ENCODE measurements at places on chromosomes 16 and 17.

- no peak for DNase-seq
Observed at GRCh38 chr16:73151941-73152340, 104.0 kb upstream of the ZFHX3 start.

DNA sequence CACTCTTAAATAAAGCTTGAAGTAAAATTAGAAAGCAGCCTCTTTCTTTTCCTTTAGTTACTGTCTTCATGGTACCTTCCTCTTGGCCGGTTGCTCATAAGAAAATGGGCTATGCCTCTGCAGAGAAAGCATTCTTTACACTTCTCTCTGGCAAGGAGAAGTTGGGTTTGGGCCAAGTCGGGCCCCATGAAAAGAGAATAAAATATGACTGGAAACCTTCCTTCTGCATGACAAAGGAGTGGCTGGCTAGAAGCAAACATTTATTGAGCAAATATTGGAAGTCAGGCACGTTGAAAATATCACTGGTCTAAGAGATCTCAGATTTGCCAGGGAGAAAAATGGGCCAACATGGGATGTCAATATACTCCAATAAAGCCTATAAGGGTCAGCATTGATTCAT lies 126.1 kb downstream of the CA10 start:
- DNase-seq, result no peak

DNA sequence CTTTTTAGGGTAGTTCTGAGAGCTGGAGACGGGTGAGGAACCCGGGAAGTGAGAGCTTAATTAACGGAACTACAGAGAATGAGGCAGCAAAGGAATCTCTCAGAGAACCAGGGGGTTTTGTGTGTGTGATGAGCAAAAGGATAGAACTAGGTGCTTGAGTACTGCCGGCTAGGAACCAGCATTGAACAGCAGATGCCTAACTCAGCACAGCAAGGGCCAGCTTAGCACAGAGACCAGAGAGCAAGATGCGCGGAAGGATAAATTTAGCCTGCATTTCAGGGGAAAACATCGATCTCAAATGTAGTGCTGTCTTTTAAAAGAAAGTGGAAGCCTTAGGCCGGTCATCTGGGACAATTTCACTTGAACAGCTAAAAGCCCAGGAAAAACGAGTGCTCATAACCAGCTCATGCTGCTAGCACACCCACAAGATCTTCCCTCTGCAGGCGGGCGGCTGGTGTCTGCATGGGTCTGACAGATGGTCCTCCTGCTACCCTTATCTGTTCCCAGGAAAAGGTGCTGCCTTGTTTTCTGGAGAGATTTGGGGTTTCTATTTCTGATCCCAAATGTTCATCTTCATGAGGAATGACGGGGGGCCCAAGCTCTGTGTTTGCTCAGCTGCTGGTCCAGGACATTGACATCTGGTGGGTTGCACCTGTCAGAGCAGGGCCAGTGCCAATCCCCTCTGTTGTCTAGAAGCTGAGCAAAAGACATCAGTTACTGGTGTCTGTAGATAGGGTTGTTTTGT lies 103.9 kb downstream of the SOCS1 start:
- DNase-seq, result no peak

GRCh38 chr16:81431554-81432353 lies 12.9 kb upstream of the CMIP start:
- DNase-seq, result no peak

DNA sequence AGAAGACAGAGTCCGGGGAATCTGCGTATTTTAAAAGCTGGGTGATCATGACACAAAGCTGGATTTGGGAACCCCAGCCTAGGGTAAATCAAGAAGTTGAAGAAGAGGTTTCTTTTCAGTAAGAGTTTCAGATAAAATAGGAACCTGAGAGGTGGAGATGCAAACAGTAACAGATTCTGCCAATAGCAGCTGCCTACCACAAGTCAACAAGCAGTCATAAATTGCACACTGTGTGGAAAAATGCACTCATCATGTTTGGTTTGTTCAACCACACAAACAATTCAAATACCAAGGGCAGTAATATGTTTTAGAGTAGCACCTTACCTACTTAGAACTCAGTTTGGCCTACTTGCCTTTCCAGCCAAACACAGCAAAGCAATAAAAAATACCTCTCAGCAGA lies 14.0 kb downstream of the MYO1D start:
- DNase-seq, result no peak

DNA sequence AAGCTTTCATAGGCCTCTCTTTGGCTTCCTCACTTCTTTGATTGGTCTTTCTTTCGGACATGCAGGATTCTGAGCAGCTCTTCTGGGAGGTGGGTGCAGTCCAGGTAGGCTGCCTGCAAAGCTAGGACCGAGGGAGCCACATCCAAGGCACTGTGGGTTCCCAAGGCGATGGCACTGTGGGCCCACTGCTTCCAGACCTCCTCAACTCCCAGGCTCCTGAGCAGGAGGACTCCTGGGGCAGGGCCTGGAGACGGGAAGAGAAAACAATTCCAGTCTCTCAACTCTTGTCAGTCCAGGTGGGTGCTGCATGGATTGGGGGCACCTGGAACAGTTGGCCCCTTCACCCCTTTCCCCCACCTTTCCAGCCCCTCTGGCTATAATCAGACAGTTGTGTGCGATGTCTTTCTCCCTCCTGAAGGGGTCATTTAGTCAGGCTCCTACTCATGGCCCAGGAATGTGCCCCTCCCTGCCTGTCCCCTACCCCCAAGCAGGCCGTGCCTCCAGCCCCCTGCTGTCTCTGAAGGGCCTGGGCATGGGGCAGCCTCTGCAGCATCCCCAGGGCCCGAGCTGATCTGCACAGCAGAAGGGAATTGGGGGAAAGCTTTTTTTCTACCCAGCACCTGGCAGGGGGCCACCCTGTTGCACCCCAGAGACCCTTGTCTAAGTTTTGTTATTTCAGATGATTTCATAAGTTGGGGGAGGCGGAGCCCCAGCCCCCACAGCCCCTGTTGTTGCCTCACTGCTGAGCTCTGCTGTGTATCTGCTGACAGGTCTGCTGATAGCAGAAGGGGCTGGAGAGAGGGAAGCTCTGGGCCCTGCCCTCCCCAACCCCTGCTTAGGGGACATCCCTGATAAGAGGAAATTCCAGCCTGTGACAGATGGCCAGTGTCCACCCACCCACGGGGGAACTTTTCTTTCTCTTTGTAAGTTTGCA lies 330.3 kb downstream of the SEC14L1 start:
- DNase-seq, result no peak

DNA sequence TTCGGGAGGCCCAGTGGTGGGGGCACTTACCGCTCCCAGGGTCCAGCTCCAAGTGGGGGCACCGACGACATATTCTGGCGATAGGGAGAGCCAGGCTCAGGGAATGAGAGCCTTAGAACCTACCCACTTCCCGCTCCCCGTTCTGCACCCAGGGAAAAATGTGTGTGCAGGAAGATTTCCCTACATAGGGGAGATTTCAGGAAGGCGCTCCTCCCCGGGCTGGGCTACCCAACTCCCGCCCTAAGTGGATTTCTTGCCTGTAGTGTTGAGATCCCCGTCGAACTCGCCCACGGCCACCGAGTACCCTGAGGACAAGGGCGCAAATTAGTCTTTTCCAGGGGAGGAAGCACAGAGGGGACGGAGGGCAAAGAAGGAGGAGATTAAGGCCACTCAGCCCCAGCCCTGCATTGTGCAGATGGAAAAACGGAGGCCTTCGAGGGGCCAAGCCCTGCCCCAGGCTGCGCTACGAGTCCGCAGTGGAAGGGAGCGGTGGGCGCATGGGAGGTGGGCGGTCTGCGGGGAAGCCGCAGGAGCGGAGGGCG lies 5.1 kb downstream of the ITGA2B start:
- DNase-seq, result no peak

- DNase-seq, result no peak
Observed at GRCh38 chr17:27343977-27344607, 50.2 kb downstream of the WSB1 start.

- DNase-seq, result no peak
Observed at GRCh38 chr17:6366221-6366666, 68.7 kb downstream of the AIPL1 start.

DNA sequence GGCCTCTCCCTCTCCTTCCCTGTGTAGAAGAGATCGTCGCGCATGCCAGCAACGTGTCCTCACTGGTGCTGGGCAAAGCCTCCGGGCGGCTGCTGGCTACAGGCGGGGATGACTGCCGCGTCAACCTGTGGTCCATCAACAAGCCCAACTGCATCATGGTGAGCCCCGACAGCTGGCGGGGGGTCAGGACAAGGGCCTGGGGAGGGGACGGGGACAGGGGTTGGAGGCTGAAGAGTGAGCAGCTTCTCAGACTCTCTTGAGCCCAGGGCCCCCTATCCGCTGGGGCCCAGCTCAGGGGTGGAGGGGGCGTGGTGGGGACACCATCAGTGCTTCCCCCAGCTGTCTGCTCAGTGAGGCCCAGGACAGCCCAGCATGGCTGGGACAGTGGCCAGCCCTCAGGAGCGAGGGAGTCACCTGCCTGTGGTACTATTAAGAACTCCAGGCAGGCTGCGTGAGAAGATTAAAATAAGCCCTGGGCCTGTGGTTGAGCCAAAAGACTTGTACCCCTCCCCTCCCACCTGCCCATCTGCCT lies 6.2 kb downstream of the KATNB1 start:
- DNase-seq, result no peak

GRCh38 chr16:30894540-30895368 lies 877 bp upstream of the BCL7C start:
- DNase-seq, result no peak

GRCh38 chr17:9016941-9017552 lies 4.3 kb upstream of the NTN1 start:
- DNase-seq, result no peak

DNA sequence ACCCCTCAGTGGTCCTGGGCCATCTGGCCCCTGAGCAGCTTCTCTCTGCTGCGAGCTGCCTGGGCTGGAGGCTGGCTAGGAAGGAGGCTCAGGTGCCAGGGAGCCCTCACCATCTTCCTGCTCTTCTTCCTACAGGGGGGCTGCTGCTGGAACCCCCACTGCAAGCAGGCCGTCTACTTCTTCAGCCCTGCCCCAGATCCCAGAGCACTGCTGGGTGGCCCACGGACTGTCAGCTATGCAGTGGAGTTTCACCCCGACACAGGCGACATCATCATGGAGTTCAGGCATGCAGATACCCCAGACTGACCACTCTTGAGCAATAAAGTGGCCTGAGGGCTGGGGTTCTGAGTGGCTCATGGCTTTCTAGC lies 46.1 kb downstream of the PRMT7 start:
- no peak for DNase-seq

DNA sequence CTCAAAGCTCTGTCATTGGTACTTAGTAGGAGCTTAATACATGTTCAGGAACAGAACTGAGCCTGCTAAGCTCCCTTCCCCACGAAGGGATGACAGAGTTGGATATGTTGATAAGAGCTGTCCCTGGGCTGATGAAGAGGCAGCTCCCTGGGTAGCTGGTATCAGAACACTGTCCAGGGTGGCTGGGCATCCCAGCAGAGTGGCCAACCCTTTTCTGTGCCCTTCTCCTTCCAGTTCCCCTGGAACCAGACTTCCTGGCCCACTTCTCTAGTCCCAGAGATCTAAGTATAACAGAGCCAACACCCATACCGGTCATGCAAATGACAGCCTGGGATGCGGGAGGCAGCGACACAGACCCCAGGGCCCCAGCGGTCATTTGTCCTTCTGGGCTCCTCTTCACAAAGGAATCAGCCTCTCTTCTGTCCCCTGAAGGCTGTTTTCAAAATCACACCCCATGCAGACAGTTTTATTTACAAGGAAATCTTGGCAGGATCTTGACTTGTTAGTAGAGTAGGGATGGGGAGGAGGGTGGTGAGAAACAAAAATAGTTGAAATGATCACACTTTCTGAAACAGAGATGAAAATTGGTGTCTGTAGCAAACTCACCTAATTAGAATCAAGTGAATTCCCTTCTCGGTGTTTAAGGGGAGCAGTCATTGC lies 1.4 kb upstream of the RHBDL3 start:
- no peak for DNase-seq

- DNase-seq, result no peak
Observed at GRCh38 chr17:20092973-20093626, 83.9 kb downstream of the SPECC1 start.

GRCh38 chr17:82920150-82920549 lies 80.3 kb upstream of the ZNF750 start:
- DNase-seq, result no peak

DNA sequence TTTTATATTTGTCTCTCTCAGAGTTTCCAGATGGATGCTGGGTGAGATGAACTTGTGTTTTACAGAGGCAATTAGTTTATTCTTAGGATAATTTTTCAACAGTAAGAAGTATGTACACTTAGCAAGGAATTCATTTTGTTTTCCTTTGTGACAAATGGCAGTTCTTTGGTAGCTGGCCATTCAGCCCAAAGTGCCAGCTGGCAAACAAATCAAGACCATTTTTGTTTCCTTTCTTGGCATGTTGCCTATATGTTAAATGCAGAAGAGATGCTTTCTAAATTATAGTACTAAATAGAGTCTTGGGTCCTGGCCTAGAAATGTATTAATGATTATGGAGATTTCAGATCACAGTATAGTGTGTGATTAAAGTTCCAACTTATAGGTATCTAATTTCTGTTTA lies 337.1 kb downstream of the CNTNAP4 start:
- no peak for DNase-seq

- DNase-seq, result no peak
Observed at GRCh38 chr16:54027062-54027461, 259.5 kb downstream of the IRX3 start.

GRCh38 chr16:714558-715476 lies at the start of gene METRN:
METRN (plus strand) TSS chr16:715118; CDS start chr16:715290, 172 bp downstream.
- peak; percentile 92 for DNase-seq

DNA sequence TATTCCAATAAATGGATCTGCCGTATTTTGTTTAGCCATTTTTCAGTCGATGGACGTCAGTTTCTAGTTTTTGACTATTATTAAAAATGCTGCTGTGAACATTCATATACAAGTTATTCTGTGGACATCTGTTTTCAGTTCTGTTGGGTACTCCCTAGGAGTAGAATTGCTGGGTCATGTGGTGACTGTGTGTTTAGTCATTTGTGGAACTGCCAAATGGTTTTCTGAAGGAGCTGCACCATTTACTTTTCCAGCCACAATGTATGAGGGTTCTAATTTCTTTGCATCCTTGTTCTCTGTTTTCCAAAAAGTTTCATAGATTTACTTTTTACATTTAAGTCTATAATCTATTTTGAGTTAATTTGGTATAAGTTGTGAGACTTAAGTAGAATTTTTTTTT lies 29.5 kb downstream of the CYLD start:
- no peak for DNase-seq

- DNase-seq, result no peak
Observed at GRCh38 chr17:14510136-14510535, 209.3 kb downstream of the HS3ST3B1 start.

GRCh38 chr17:47280072-47280811 lies 26.6 kb downstream of the ITGB3 start:
- no peak for DNase-seq

DNA sequence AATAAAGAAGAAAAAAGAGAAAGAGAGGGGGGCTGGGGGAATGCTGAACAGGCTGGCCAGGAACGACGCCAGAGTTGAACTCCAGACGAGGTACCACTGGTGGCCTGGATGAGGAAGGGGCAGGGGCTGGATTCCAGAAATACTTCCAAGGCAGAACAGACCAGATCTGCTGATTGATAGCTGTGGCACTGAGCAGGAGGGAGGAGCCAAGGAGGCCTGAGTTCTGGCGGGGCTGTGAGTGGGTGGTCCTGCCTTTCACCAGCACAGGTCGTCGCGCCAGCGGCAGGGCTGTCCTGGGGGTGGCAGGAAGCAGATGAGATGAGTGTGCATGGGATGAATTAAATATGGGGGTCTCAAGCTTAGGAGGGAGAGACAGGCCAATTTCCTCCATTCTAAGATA lies 5.5 kb downstream of the CCDC42 start:
- no peak for DNase-seq
